Body of pancreas (tissue), 4 donors: ENCODE measurements at places on chromosomes 3 and 15. TPM values are rescaled to one million over a fixed set of nuclear protein-coding genes. Genes with fewer than 3 reads are reported as not detected.

The GCSAM gene
- not detected for total RNA-seq

The HPS3 gene
- 18.2 TPM for total RNA-seq

The TGM5 gene
- total RNA-seq, result not detected

The CLDN16 gene
- total RNA-seq, result 4.4 TPM

GRCh38 chr3:170565495-170565894 is 20.4 kb downstream of the SLC7A14 start:
- H3K36me3 ChIP-seq, result no peaks in the 10 kb centered on the region
- no peak for DNase-seq
- H3K4me1 ChIP-seq, result no peaks in the 10 kb centered on the region
- H3K27ac ChIP-seq, result no peak overlapping the region
- no peaks in the 10 kb centered on the region for H3K27me3 ChIP-seq

- no peaks in the 10 kb centered on the region for H3K4me1 ChIP-seq
- H3K27ac ChIP-seq, result no peak overlapping the region
- no peaks in the 10 kb centered on the region for H3K36me3 ChIP-seq
- DNase-seq, result no peak
- H3K4me3 ChIP-seq, result no peak overlapping the region
- no peaks in the 10 kb centered on the region for H3K27me3 ChIP-seq
These were observed 311.9 kb downstream of the PLOD2 start for GRCh38 chr3:145849115-145849514.

GRCh38 chr3:73719861-73720260 is 95.1 kb upstream of the PDZRN3 start:
- H3K36me3 ChIP-seq, result no peaks in the 10 kb centered on the region
- no peaks in the 10 kb centered on the region for H3K27me3 ChIP-seq
- H3K4me1 ChIP-seq, result no peaks in the 10 kb centered on the region
- H3K4me3 ChIP-seq, result no peak overlapping the region

- no peak overlapping the region for H3K27ac ChIP-seq
- no peaks in the 10 kb centered on the region for H3K4me1 ChIP-seq
- H3K27me3 ChIP-seq, result no peaks in the 10 kb centered on the region
- no peak for DNase-seq
- no peak overlapping the region for H3K4me3 ChIP-seq
These were observed 93.2 kb downstream of the ZNF280D start for GRCh38 chr15:56640127-56640526.
